ENCODE measurements at places on chromosomes 7 and 10.

GRCh38 chr7:134327896-134328295 lies 11.2 kb upstream of the SLC35B4 start:
- peak; percentile 44 for DNase-seq

DNA sequence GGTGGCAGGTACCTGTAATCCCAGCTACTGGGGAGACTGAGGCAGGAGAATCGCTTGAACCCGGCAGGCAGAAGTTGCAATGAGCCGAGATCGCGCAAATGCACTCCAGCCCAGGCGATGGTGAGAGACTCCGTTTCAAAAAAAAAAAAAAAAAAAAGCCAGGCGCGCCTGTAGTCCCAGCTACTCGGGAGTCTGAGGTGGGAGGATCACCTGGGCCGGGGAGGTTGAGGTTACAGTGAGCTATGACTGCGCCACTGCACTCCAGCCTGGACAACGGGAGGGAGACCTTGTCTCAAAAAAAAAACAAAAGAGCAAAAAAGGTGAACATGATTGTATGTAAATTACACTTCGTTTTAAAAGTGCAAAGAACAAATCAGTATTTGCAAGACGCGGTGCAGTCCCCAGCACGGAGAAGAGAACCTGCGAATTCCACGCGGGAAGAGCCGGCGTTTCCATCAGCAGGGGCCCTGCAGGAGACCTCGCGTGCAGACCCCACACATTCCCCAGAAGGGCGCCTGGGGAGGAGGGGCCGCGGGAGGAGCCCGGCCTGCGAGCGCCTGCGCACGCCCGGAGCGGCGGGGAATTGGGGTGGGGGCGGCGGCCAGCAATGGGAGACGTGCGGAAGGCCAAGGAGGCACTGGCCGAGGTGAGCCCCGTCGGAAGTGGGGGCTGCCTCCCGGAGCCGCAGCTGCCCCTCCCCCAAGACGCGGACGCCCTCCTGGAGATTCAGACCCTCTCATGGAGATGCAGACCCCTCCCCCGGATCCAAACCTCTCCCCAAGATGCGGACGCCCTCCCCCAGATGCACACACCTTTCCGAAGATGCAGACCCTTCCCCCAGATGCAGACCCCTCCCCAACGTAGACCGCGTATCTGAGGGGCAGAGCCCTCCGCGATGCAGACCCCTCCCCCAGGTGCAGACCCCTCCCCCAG lies 16.7 kb upstream of the SUN1 start:
- no peak for DNase-seq

DNA sequence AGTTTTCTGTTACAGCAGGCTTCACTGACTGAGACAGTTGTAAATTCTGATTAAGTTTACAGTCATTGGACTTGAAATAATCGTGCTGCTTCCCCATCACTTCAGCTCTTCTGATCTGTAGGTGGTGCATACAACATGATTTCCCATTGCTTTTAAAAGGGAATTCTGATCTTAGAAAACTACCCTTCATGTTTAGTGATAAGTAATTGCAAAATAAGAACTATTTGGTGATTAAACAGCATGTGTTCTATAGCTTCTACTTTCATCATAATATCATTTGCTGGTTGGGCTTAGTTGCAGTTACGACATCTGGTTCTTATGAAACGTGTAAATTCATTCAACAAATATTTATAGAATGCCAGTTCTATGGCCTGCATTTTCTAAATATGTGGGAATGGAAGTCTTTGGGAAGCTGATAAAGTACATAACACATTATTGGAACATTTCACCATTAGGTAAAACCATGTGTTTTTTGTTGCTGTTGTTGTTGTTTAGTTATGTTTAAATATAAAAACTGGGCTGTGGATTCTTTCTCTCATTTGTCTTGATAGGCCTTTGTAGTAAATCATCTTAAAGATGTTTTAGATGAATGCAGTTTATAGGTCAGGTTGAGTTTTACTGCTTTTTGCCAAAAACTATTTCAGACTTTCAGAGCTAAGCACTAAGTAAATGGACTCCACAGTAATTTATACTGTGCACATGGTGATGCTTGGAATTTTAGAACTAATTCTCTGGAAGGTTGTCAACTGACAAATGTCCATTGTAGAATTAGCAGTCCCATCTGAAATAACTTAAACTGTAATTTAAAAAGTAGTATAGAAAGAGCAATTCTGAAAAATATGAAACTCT lies 13.1 kb downstream of the GNAI1 start:
- no peak for DNase-seq

- no peak for DNase-seq
Observed at GRCh38 chr10:92880233-92880861, 32.0 kb downstream of the EXOC6 start.

- DNase-seq, result peak; percentile 36
Observed at GRCh38 chr10:123147635-123148413, at the start of gene HMX2. TSS of gene HMX2 (plus strand) at chr10:123148136. CDS start at chr10:123148379, 243 bp downstream.

All from activated CD4-positive, alpha-beta T cell treated with anti-CD3 and anti-CD28 coated beads, Interleukin-2, amount 50 U/mL, for 1 hour (primary cell).